ENCODE measurements at places on chromosomes 2 and 18. TPM values are rescaled to one million over a fixed set of nuclear protein-coding genes. Genes with fewer than 3 reads are reported as not detected.

Gene KLHL14
- total RNA-seq: not detected

Gene PTPRM
- total RNA-seq: 10.5 TPM

Gene ALLC
- total RNA-seq: not detected

Gene TMEM163
- not detected for total RNA-seq

Gene G6PC2
- total RNA-seq: not detected

Gene CDCA7
- 113 TPM for total RNA-seq

Gene DLGAP1
- 0.10 TPM for total RNA-seq

Gene NETO1
- total RNA-seq: not detected

Gene PPP1R1C
- total RNA-seq: not detected

Gene ECEL1
- not detected for total RNA-seq

Gene LIMS4
- total RNA-seq: not detected

Gene ARHGEF33
- not detected for total RNA-seq

Gene SLC11A1
- 0.17 TPM for total RNA-seq

Gene ACMSD
- total RNA-seq: not detected

Gene BBS5
- total RNA-seq: 1.3 TPM

Gene ACVR1C
- total RNA-seq: 2.5 TPM

Gene CERKL
- not detected for total RNA-seq

Gene RAB6D
- not detected for total RNA-seq

Gene GALNT5
- total RNA-seq: not detected

Gene CPLX4
- not detected for total RNA-seq

Gene ONECUT2
- not detected for total RNA-seq

Gene KIF3C
- total RNA-seq: 7.0 TPM

Gene SMCHD1
- 215 TPM for total RNA-seq

Gene ANKRD62
- not detected for total RNA-seq

Gene MOGAT1
- not detected for total RNA-seq

Gene SLC1A4
- 54.6 TPM for total RNA-seq

Gene CD207
- total RNA-seq: not detected

Gene AQP12A
- total RNA-seq: not detected

Gene ANKRD36C
- total RNA-seq: 76.0 TPM

Gene IAH1
- 64.4 TPM for total RNA-seq

Gene APCDD1
- total RNA-seq: not detected

Gene IL36B
- not detected for total RNA-seq

Gene FABP1
- not detected for total RNA-seq

Gene TTR
- total RNA-seq: not detected

Data from activated CD4-positive, alpha-beta T cell treated with anti-CD3 and anti-CD28 coated beads, Interleukin-2, amount 10 ng/mL, durations not matched to agents 7 days and 5 days (primary cell).